ENCODE measurements at places on chromosomes 2 and 18. TPM values are rescaled to one million over a fixed set of nuclear protein-coding genes. Genes with fewer than 3 reads are reported as not detected.

DNA sequence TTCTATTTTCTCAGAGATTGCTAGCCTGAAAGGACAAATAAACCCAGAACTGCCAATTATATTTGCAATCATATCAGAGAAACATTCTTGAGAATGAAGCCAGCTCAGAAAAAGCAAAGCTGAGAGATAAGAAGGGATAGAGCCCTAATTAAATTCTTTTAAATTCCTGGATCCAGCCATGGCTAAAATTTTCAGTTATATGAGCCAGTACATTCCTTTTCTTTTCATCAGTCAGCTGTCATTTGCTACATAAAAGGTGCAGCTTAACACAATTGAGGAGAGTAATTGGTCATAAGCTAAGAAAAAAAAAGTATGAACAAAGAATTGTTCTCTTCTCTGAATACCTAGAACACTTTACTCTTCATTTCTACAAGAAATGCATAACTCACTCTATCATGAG lies 303.5 kb upstream of the FIGN start:
- no peak for DNase-seq

- DNase-seq: no peak
Observed at GRCh38 chr2:143431316-143431715, 302.1 kb downstream of the ARHGAP15 start.

DNA sequence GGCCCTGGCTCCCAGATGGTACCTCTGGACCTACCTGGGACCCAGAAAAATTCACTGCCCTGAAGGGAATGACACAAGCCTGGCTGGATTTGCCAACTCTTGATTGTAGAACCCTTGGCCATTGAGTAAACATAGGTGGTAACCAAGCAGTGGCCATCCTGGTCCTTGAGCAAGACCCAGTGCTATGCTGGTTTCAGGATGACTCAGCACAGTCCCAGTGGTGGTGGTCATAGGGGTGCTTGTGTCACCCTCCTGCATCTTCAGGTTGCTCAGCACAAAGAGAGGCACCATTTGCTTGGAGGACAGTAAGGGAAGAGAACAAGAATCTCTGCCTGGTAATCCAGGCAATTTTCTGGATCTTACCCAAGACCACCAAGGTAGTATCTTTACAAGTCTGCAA lies 52.9 kb downstream of the UPP2 start:
- no peak for DNase-seq

- DNase-seq: no peak
Observed at GRCh38 chr2:216485745-216486144, 12.9 kb upstream of the RPL37A start.

DNA sequence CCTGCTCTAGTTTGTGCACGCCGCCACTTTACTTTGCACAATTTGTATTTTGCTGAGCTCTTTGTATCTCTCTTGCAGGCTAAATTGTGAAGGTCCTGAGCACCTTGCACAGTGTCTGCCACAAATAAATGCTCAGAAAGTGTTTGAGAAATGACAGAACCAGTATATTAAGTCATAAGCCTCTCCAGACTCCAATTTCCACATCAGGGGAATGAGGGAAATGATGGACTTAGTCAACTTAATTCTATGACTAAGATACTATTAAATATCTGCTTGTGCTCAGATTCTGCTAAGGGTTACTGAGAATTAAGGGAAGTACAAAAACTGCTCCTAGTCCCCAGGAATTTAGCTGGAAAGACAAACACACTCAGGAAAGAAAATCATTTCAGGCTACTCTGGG lies 239.1 kb upstream of the SLC14A2 start:
- DNase-seq: no peak

The PRSS56 gene
- not detected for total RNA-seq

The STPG4 gene
- 0.66 TPM for total RNA-seq

The DLGAP1 gene
- 1.5 TPM for total RNA-seq

The MYO1B gene
- 9.3 TPM for total RNA-seq
